SIG-M5 (cell line): ENCODE measurements at places on chromosomes 16 and 17.

- DNase-seq, result no peak
Observed at GRCh38 chr17:8747742-8748141, 3.1 kb upstream of the CCDC42 start.

- no peak for DNase-seq
Observed at GRCh38 chr17:21482189-21482865, 106.2 kb downstream of the KCNJ12 start.

- DNase-seq, result no peak
Observed at GRCh38 chr17:77565166-77565565, 393.3 kb upstream of the TNRC6C start.

GRCh38 chr17:61196302-61196704 is 203.3 kb upstream of the TBX2 start:
- no peak for DNase-seq

DNA sequence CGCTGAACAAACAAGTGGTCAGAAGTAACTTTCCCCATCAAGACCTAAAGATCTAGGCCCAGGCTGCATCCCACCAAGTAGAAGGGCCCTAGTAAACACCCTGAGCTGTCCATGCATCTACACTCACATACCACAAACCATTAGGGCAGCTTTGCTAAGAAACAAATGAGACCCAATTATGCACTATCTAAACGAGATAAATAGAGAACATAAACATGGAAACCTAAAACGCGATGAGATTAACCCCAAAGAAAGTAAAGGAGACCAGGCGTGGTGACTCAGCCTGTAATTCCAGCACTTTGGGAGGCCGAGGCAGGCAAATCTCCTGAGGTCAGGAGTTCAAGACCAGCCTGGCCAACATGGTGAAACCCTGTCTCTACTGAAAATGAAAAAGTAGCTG is 5.8 kb downstream of the TXNDC11 start:
- DNase-seq, result no peak

GRCh38 chr16:60077861-60078260 is 1343.7 kb upstream of the GOT2 start:
- DNase-seq, result no peak

DNA sequence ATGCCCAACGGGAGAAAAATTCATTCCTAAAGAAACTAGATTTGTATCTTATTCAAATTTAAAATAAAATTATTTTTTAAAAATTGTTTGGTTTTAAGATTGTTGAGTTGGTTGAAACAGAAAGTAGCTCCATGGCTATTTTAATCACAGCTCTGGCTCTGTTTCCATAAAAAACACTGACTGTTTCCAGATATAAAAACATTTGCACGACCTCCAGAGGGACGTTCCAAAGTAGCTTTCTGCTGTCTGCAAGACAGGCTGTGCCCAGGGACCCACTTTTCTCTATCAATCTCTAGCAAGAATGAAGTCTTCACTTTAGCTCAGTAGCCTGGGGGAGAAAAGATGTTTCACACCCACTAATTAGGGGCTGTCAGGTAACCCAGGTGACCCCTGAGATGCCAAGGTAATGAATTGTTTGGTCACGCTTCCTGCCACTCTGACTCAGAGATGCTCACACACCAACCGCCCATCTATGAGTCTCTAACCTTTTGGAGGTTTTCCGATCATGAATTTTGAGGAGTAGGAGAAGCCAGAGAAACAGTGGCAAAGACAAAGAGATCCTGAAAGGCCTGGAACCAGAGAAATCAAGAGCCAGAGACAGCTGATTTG is 220.1 kb upstream of the SOX9 start:
- no peak for DNase-seq

GRCh38 chr17:52237151-52237550 is 78.6 kb upstream of the CA10 start:
- DNase-seq, result no peak

GRCh38 chr16:55370762-55371482 is 46.9 kb downstream of the IRX6 start:
- no peak for DNase-seq

DNA sequence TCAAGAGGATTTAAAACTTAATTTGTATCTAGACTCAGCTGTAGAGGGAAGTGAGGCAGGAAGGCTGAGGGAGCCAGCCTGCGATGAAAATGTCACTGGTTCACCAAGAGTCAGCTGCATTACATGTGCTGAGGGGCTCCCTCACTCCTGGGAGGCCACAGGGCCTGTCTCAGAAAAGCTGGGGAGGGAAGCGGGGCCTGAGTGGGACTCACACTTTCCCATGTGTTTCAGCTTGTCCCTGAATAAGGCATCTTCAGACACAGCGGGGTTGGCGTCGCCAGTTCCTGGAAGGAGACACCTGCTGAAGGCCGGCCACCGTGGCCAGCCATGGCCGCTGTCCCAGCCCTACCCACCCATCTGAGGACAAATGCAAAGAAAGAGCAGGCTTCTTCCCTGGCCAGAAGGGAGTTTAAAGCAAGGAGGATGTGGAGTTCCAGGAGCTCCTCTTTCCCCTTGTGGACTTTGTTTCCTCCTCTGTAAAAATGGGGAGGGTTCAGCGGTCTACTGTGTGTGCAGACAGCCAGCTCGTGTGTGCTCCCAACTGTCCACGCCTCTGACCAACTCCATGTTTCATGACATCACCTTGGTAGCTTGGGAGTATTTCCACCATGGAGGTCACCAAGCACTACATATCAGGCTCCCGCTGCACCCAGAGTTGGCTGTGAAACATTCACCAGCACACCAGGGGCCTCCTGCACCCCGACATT is 19.2 kb upstream of the MRPS23 start:
- DNase-seq, result no peak

DNA sequence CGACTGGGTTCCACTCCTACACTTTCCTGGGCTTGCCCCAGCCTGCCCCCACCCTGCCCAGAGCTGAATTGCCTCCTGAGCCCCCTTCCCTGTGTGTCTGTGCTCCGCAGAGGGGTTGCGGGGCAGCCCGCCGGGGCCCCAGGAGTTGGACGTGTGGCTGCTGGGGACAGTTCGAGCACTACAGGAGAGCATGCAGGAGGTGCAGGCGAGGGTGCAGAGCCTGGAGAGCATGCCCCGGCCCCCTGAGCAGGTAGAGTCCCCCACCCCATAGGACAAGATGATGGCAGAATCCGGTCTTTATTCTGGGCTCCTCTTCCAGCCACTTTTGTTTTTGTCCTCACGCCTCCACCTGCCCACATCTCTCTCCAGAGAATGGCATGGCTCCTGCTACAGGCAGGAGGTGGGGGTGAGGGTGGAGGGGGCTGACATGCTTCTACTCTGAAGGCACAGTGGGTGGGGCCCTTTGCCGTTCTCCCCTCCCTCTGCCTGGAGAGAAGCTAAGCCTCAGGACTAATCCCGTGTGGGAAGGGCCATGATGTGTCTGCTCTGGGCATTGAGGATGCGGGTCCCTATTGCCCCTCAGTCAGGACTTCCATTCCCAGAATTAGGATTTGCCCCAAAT is 3.5 kb downstream of the ACBD4 start:
- DNase-seq, result no peak

DNA sequence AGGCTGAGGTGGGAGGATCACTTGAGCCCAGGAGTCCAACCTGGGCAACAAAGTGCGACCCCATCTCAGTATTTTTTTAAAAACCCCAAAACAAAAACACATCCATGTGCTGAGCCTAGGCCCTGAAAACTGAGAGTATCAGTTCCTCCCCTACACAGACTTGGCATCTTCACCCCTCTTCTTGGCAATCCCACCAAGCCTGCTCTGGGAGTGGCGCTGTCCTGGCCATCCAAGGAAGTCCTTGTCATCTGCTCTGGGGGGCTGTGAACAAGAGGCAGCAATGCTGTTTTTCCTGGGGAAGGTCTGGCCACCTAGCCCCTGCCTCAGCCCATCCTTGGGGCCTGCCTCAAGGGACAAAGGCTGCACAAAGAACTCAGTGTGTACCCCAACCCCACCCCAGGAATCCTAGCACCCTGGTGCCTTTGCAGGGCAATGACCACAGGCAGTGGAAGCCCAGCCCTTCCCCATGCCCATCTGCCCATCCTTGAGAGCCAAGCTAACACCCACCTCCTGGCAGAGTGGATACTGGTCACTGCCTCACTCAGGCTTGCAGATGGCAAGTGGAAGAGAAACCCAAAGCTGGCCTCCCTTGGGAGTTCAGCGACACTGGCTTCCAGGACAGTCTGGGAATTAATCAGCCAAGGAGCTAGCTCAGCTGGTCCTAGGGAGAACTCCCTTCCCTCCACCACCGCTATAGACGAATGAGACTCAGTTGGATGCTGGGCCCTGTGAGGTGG is 14.8 kb upstream of the GFOD2 start:
- DNase-seq, result no peak

DNA sequence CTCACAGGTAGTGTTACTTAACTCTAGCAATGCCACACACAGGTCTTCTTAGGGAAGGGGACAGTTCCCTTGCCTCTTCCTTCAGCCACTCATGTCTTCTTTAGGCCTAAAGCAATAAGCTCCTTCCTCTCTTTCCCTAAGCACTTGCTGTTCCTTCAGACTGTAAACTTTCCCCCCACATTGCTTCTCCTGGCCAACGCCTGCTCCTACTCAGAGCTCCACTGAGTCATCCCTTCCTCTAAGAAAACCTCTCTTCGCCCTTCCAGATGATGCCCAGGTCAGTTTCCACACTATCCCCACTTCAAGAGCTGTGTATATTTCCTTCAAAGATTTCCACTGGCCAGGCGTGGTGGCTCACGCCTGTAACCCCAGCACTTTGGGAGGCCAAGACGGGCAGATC is 12.5 kb upstream of the EPOP start:
- DNase-seq, result no peak

DNA sequence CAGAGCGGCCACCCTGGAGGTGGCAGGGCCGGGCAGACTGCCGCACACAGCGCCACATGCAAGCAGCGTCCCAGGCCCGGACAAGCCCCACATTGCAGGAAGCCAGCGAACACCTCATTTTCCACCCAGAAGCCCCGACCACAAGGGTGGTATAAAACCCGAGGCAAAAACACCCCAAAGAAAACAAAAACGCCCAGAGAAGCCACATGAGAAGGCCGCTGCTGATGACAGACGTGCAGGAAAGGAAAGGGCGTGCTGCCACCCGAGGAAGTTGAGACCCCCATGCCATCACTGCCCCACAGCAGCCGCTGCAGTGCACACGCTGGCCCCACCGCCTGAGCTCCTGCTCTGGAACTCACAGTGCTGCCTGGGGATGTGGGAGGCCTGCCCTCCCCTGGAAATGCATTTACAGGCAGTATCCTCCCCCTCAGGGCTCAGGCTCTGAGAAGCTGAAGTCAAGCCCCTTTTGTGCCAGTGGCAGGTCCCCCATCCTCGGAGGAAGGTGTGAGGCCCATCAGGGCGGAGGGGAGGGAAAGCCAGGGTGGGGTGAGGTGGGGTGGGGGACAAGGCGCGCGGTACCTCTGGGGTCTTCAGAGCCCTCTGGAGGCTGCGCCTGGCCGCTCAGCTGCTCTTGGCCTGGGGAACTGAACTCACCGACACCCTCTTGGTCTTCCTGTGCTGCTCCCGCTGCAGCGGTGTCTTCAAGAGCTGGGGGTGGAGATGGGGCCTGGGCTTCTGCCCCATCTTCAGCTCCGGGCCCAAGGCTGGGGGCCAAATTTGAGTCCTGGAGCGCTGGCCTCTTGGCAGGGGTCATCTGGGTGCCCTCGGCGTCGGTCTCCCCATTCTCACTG is 62.0 kb downstream of the IL21R start:
- no peak for DNase-seq

GRCh38 chr16:64287655-64288528 is 834.0 kb downstream of the CDH11 start:
- no peak for DNase-seq
